ENCODE measurements at places on chromosomes 12 and 14. TPM values are rescaled to one million over a fixed set of nuclear protein-coding genes. Genes with fewer than 3 reads are reported as not detected.
A peak's percentile ranks its signal among the peaks of the same experiment; 100 is the strongest.

FGF6 gene
- total RNA-seq: not detected

SYNE2 gene
- 37.5 TPM for total RNA-seq

IFI27 gene
- total RNA-seq: 2.3 TPM

TCTN2 gene
- total RNA-seq: 14.7 TPM

TMEM63C gene
- total RNA-seq: 2.4 TPM

GPRC5D gene
- total RNA-seq: not detected

GRCh38 chr14:98952593-98953350, 319.2 kb downstream of the BCL11B start:
- peak; percentile 1 for DNase-seq
- no peaks in the 10 kb centered on the region for H3K27me3 ChIP-seq
- no peak overlapping the region for H3K27ac ChIP-seq
- H3K4me1 ChIP-seq: no peaks in the 10 kb centered on the region
- H3K4me3 ChIP-seq: no peak overlapping the region

DNA sequence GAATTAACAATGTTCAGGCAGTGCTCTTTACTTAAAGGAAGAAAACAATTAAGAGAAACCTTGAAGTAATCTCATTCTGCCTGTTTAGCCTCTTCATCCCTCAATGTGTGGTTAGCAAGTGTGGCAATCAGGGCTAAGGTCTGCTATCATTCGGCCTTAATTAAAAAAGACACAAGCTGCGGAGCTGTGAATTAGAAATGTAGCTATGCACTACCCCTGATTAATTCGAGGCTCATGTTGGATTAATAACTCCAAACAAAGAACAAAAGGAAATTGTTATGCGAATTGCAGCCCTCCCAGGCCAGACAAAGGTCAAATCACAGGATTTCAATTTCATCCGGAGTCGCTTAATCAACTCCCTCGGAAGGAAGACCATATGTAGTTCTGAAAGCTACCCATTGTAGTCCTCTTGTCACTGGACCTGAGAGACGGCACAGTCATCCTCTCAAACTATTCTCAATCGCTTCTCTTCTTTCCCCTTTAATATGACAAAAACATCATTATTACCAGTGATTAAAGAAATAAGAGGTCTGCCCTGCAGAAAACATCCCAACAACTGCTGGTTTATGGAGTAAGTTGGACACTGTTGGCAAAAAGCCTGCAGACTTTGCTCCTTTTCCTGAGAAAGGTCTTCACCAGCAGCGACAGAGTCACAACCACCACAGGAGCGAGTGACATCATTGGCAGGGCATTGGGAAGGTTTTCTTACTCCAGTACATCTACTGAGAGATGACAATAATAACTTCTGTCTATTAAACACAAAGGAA, 71.1 kb upstream of the SOX5 start:
- no peaks in the 10 kb centered on the region for H3K36me3 ChIP-seq
- H3K4me1 ChIP-seq: no peaks in the 10 kb centered on the region
- H3K27ac ChIP-seq: no peak overlapping the region
- no peaks in the 10 kb centered on the region for H3K27me3 ChIP-seq
- H3K4me3 ChIP-seq: no peak overlapping the region

GRCh38 chr14:65478596-65478995, 66.1 kb downstream of the FUT8 start:
- no peak overlapping the region for H3K27ac ChIP-seq
- DNase-seq: no peak
- H3K4me3 ChIP-seq: no peak overlapping the region
- no peaks in the 10 kb centered on the region for H3K27me3 ChIP-seq
- H3K4me1 ChIP-seq: no peaks in the 10 kb centered on the region
- H3K36me3 ChIP-seq: no peaks in the 10 kb centered on the region

GRCh38 chr12:4530982-4531586, 7.6 kb upstream of the RAD51AP1 start:
- no peaks in the 10 kb centered on the region for H3K4me1 ChIP-seq
- no peak overlapping the region for H3K27ac ChIP-seq
- DNase-seq: no peak
- H3K36me3 ChIP-seq: peaks cover 4% of the 10 kb centered on the region
- no peak overlapping the region for H3K4me3 ChIP-seq
- H3K27me3 ChIP-seq: no peaks in the 10 kb centered on the region

GRCh38 chr14:89589400-89590118, 172.5 kb upstream of the FOXN3 start:
- no peak for DNase-seq
- no peak overlapping the region for H3K27ac ChIP-seq
- H3K4me1 ChIP-seq: no peaks in the 10 kb centered on the region
- no peak overlapping the region for H3K4me3 ChIP-seq
- H3K27me3 ChIP-seq: no peaks in the 10 kb centered on the region

GRCh38 chr14:65817011-65817410, 404.5 kb downstream of the FUT8 start:
- H3K4me1 ChIP-seq: no peaks in the 10 kb centered on the region
- no peak for DNase-seq
- H3K36me3 ChIP-seq: no peaks in the 10 kb centered on the region
- no peak overlapping the region for H3K4me3 ChIP-seq
- H3K27me3 ChIP-seq: no peaks in the 10 kb centered on the region

DNA sequence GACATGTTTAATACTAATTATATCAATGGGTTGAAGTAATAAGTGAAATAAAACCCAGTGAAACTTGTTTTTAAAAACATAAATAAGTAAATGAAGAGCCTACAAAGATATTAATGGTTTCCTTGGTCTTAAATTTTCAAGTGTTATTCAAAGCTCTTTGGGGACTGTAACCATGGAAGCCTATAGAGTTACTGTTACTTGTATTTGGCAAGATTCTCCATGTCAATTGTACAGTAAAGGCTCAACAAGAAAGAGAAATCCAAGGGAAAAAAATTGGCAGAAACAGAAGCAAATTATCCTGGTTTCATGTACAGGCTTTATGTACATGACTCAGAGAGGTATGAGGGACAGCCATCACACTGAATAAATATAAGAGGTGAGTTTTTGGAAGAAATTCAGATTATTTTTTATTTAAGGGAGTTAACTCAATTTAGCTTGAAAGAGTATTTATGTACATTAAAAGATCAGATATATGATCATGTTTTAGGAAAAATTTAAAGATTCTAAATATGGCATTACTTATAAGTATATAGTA, 151.1 kb upstream of the HMGA2 start:
- H3K4me1 ChIP-seq: no peaks in the 10 kb centered on the region
- no peak for DNase-seq
- H3K4me3 ChIP-seq: no peak overlapping the region
- no peaks in the 10 kb centered on the region for H3K36me3 ChIP-seq
- H3K27ac ChIP-seq: no peak overlapping the region

GRCh38 chr12:3453990-3454680, 36.9 kb upstream of the PRMT8 start:
- no peak overlapping the region for H3K27ac ChIP-seq
- no peaks in the 10 kb centered on the region for H3K36me3 ChIP-seq
- no peak for DNase-seq
- H3K4me3 ChIP-seq: no peak overlapping the region

GRCh38 chr12:124032265-124032886, 59.4 kb downstream of the ZNF664 start:
- no peaks in the 10 kb centered on the region for H3K27me3 ChIP-seq
- no peaks in the 10 kb centered on the region for H3K36me3 ChIP-seq
- peaks cover 4% of the 10 kb centered on the region for H3K4me1 ChIP-seq
- H3K4me3 ChIP-seq: no peak overlapping the region
- DNase-seq: peak; percentile 24

DNA sequence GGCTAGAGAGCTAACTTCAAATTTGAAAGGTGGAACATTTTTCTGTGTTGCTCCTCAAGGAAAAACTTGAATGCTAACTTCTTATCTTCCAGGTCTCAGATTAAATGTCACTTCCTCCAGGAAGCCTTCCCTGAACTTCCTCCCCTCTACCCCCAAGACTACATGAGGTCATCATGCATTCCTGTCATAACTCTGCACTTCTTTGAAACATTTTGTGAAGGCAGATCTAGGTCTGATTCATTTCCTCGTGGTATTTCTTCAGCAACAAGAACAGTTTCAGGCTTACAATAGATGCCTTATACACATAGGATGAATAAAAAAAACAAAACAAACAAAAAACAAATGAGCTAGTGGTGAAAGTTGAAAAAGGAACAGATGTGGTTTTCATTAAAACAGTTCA, 97.1 kb upstream of the SRRM4 start:
- H3K27me3 ChIP-seq: no peaks in the 10 kb centered on the region
- no peak for DNase-seq
- H3K27ac ChIP-seq: no peak overlapping the region
- H3K4me1 ChIP-seq: no peaks in the 10 kb centered on the region
- H3K4me3 ChIP-seq: no peak overlapping the region
- H3K36me3 ChIP-seq: no peaks in the 10 kb centered on the region

Measured in Panc1 (cell line).